NCI-H1092 (cell line): ENCODE measurements at places on chromosomes 2 and 18.

DNA sequence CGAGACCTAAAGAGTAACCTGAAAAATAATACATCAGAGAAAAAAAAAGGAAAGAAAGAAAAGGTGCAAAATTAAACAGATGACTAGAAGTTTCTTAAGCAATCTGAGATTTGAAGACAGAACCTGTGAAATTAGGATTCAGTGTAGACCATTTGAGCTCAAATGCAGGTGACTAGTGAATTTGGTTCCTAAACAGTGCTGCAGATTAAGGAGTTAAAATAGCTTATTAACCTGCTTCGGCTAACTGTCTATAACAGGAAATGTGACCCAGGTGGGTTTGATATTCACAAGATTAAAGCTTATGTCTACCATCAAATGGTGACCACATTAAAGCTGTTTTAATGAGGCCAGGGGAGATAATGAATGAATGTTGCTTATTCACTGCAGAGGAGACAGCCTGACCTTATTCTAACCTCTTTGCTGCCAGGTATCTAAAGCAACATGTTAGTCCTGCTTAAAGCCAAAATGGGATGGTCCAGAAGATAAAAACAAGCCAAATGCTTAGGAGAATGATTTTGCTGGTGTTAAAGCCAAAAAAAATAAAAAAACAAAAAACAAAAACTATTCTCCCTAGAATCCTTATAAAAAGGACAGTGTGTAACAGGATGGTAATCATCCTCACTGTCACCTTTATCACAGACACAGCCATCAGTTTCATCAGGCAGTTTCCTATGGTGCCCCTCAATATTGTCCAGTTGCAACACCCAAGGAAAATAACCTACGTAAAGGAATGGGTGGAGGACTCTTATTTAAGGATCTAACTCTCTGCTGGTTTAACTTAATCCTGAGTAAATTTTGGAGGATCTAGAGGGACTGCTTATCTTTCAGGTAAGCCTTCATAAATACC, 769.0 kb upstream of the ZEB2 start:
- no peak for DNase-seq

DNA sequence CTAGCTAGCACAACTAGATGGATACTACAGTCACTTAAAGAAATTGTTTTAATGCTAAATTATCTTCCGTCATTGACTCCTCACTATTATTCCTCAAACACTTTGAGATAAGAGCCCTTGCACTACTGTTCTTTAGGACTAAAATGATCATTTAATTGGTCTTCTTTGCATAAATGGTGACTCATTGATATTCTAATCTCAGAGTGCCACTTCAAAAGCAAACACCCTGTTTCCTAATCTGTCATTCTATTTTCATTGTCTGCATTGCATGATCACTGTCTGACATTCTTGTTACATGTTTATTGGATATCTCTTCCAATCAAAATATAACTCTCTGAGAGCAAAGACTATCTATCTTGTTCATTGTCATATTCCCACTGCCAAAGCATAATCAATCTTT, 313.9 kb downstream of the EXOC6B start:
- DNase-seq = no peak

DNA sequence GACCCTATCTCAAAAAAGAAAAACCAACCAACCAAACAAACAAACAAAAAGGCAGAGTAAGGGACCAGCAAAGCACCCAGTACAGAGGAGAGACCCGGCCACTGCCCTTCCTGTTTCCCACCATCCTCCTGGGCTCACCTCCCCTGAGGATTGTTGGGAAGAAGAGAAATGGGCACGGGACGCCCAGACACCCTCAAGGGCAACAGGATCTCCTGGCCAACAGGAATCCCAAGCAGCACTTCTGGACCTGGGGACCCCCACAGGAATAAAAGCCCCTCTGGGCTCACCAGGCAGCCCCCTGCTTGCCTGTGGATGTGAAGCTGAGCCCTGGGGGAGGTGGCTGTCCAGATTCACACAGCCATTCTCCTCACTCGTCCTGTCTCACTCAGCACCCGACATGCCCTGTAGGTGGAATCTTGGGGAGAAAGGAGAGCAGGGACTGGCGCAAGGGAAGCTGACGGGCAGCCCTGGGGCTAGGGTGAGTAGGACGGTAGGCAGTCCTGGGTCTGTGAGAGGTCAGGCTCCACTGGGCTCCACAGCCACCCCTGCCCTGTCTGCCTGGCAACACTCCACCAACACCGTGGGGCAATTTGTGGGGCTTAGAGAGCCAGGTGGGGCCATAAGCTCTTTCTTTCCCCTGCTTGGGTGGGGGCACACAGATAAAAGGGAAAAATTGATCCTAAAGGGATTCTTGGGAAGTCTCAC, 18.0 kb downstream of the KLF11 start:
- no peak for DNase-seq

DNA sequence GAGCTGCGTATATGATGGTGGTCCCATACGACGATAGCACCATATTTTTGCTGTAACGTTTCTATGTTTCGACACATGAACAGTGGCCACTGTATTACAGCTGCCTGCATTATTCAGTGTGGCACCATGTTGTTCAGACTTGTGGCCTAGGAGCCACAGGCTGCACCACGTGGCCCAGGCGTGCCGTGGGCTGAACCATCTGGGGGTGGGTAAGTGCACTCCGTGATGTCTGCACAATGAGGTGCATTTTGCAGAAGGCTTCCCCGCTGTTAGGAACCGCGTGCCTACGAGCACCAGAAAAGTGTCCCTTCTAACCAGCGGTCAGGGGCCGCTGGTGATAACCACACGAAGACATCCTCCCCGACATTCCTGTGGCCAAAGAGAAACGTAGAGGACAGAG, 433.7 kb upstream of the MYT1L start:
- no peak for DNase-seq

- DNase-seq = no peak
These were observed 46.8 kb upstream of the MBOAT2 start for GRCh38 chr2:9050122-9050809.
